ENCODE measurements at places on chromosomes 2 and 18. TPM values are rescaled to one million over a fixed set of nuclear protein-coding genes. Genes with fewer than 3 reads are reported as not detected.

Gene ALK
- total RNA-seq, result 0.27 TPM

Gene CD226
- total RNA-seq, result 0.07 TPM

Gene HOXD12
- 17.9 TPM for total RNA-seq

DNA sequence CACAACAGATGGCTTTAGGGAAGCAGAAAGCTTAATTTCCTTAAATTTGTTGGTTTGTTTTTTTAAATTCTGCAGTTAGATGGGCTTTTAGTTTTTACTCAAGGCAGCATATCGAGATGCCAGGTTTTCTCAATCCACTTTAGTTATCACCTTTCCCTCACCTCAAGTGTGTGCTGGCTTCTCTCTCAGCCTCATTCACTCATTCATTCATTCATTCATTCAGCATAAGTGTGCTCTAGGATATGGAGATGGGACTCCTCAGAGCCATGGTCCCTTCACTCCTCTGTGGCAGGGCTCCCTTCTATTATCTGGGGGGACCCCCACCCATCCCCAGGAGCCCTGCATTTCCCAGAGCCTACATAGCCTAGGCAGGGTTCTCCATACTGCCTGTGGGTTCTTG lies 19.0 kb downstream of the VIL1 start:
- DNase-seq, result no peak
- H3K36me3 ChIP-seq, result no peaks in the 10 kb centered on the region
- H3K4me3 ChIP-seq, result no peak overlapping the region
- peak overlapping the region; percentile 71 for H3K27ac ChIP-seq
- no peaks in the 10 kb centered on the region for H3K27me3 ChIP-seq

GRCh38 chr2:122011493-122012270 lies 256.2 kb downstream of the TSN start:
- H3K4me1 ChIP-seq, result peaks cover 8% of the 10 kb centered on the region
- H3K27ac ChIP-seq, result no peak overlapping the region
- no peak overlapping the region for H3K4me3 ChIP-seq

GRCh38 chr2:15457868-15458267 lies 103.3 kb downstream of the NBAS start:
- H3K4me3 ChIP-seq, result no peak overlapping the region
- no peak overlapping the region for H3K27ac ChIP-seq
- no peaks in the 10 kb centered on the region for H3K27me3 ChIP-seq
- H3K4me1 ChIP-seq, result peaks cover 5% of the 10 kb centered on the region
- no peaks in the 10 kb centered on the region for H3K36me3 ChIP-seq
- no peak for DNase-seq

Gene UGGT1
- total RNA-seq, result 38.8 TPM

- DNase-seq, result peak; percentile 40
- peaks cover 10% of the 10 kb centered on the region for H3K4me1 ChIP-seq
- no peak overlapping the region for H3K4me3 ChIP-seq
- H3K27ac ChIP-seq, result no peak overlapping the region
- H3K36me3 ChIP-seq, result no peaks in the 10 kb centered on the region
These were observed 12.2 kb downstream of the MYOM1 start for GRCh38 chr18:3207565-3207964.

- H3K36me3 ChIP-seq, result no peaks in the 10 kb centered on the region
- H3K4me3 ChIP-seq, result peak overlapping the region; percentile 79
- no peak overlapping the region for H3K27ac ChIP-seq
- DNase-seq, result peak; percentile 54
These were observed 370 bp downstream of the KLHL29 start for GRCh38 chr2:23385351-23385747.

Gene CCDC141
- 5.0 TPM for total RNA-seq

GRCh38 chr2:226581661-226582060 lies 218.0 kb downstream of the IRS1 start:
- H3K4me1 ChIP-seq, result peaks cover 21% of the 10 kb centered on the region
- H3K27me3 ChIP-seq, result no peaks in the 10 kb centered on the region
- DNase-seq, result no peak
- no peak overlapping the region for H3K4me3 ChIP-seq

- H3K4me3 ChIP-seq, result no peak overlapping the region
- peak overlapping the region; percentile 1 for H3K27ac ChIP-seq
- H3K36me3 ChIP-seq, result no peaks in the 10 kb centered on the region
- peak; percentile 51 for DNase-seq
- H3K4me1 ChIP-seq, result no peaks in the 10 kb centered on the region
These were observed 236.3 kb upstream of the RASGRP3 start for GRCh38 chr2:33240178-33240577.

Gene KIF1A
- total RNA-seq, result 16.5 TPM

DNA sequence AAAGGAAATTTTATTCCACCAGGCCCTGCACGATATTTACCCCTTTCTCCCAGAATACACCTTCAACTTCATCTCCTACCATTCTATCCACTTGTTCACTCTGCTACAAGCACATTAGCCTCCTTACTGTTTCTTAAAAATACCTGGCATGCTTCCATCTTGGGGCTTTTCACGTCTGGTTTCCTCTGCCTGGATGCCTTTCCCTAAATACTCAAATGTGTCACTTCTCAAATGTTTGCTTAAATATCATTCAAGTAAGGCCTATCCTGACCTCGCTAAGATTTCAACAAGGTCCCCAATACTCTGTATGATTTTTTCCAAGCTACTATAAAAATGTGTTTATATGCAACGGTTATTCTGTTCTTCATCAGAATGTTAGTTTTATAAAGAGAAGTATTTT lies 433.0 kb upstream of the CHAC2 start:
- H3K36me3 ChIP-seq, result no peaks in the 10 kb centered on the region
- H3K4me1 ChIP-seq, result no peaks in the 10 kb centered on the region
- no peaks in the 10 kb centered on the region for H3K27me3 ChIP-seq
- H3K4me3 ChIP-seq, result no peak overlapping the region
- DNase-seq, result no peak

DNA sequence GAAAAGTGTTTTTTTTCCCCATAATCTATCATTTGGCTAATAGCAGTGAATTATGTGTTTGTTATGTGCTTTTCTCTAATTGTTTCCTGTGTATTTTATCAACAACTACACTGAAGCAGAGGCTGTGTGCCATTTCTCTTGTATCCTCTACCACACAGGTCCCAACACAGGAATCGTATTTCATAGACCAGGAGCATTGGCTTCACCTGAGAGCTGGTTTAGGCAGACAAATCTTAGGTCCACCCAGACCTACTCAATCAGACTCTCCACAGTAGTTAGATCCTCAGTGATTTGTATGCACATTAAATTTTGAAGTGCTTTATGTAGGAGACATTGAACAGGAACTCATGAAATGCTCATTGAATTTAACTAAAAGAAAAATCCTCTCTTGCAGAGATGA lies 109.2 kb downstream of the FSHR start:
- H3K4me1 ChIP-seq, result peaks cover 4% of the 10 kb centered on the region
- H3K27ac ChIP-seq, result no peak overlapping the region
- no peaks in the 10 kb centered on the region for H3K36me3 ChIP-seq
- no peak overlapping the region for H3K4me3 ChIP-seq

Gene ARHGEF33
- total RNA-seq, result 0.27 TPM

DNA sequence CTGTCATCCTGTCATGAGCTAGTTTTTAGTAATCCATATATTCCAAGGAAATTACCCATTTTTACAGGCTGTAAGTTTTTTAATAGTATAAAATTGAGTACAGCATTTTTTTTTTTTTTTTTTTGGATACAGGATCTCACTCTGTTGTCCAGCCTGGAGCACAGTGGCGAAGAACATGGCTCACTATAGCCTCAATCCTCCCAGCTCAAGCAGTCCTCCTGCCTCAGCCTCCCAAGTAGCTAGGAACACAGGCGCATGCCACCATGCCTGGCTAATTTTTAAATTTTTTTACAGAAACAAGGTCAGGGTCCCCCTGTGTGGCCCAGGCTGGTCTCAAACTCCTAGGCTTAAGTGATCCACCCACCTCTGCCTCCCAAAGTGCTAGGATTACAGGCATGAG lies 56.5 kb downstream of the ANKRD12 start:
- H3K36me3 ChIP-seq, result no peaks in the 10 kb centered on the region
- no peaks in the 10 kb centered on the region for H3K27me3 ChIP-seq
- no peak for DNase-seq
- H3K4me1 ChIP-seq, result no peaks in the 10 kb centered on the region
- no peak overlapping the region for H3K27ac ChIP-seq

GRCh38 chr2:63926815-63927214 lies 85.1 kb downstream of the UGP2 start:
- no peak overlapping the region for H3K4me3 ChIP-seq
- H3K27ac ChIP-seq, result no peak overlapping the region
- H3K27me3 ChIP-seq, result no peaks in the 10 kb centered on the region
- no peak for DNase-seq
- no peaks in the 10 kb centered on the region for H3K4me1 ChIP-seq

Gene SLC5A7
- not detected for total RNA-seq

GRCh38 chr2:71596011-71596410 lies 142.7 kb downstream of the DYSF start:
- H3K4me1 ChIP-seq, result peaks cover 13% of the 10 kb centered on the region
- H3K27ac ChIP-seq, result peak overlapping the region; percentile 81
- no peaks in the 10 kb centered on the region for H3K36me3 ChIP-seq
- H3K27me3 ChIP-seq, result no peaks in the 10 kb centered on the region

Gene CFAP65
- 0.12 TPM for total RNA-seq

Gene HOXD10
- total RNA-seq, result 11.7 TPM

GRCh38 chr2:79824086-79824786 lies 311.4 kb downstream of the CTNNA2 start:
- H3K4me3 ChIP-seq, result no peak overlapping the region
- DNase-seq, result no peak
- H3K27me3 ChIP-seq, result no peaks in the 10 kb centered on the region
- no peaks in the 10 kb centered on the region for H3K4me1 ChIP-seq
- no peaks in the 10 kb centered on the region for H3K36me3 ChIP-seq
- H3K27ac ChIP-seq, result no peak overlapping the region

DNA sequence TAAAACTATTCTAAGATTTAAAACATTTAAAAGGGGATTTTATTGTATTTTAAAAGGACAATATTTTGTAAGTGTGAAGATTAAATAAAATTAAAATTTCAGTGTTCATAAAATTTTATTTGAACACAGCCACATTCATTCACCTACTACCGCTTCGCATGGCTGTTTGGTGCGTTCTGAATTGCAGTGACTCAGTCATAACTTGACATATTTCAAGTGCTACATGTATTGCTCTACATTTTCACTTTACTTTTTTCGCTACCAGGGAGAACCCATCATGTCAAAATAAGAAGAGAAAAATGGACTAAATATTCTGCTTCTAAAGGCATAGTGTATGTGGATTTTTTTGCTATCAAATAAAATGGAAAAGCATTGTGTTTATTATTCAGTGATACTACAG lies 8.7 kb downstream of the PTH2R start:
- no peaks in the 10 kb centered on the region for H3K36me3 ChIP-seq
- no peak overlapping the region for H3K27ac ChIP-seq
- no peaks in the 10 kb centered on the region for H3K4me1 ChIP-seq
- DNase-seq, result no peak
- H3K27me3 ChIP-seq, result no peaks in the 10 kb centered on the region
- no peak overlapping the region for H3K4me3 ChIP-seq

Gene KCNIP3
- total RNA-seq, result 6.1 TPM

Gene MROH2A
- total RNA-seq, result not detected

- no peak overlapping the region for H3K27ac ChIP-seq
- H3K4me1 ChIP-seq, result no peaks in the 10 kb centered on the region
- no peak overlapping the region for H3K4me3 ChIP-seq
- H3K27me3 ChIP-seq, result no peaks in the 10 kb centered on the region
These were observed 124.9 kb downstream of the ANKRD44 start for GRCh38 chr2:197185676-197186075.

DNA sequence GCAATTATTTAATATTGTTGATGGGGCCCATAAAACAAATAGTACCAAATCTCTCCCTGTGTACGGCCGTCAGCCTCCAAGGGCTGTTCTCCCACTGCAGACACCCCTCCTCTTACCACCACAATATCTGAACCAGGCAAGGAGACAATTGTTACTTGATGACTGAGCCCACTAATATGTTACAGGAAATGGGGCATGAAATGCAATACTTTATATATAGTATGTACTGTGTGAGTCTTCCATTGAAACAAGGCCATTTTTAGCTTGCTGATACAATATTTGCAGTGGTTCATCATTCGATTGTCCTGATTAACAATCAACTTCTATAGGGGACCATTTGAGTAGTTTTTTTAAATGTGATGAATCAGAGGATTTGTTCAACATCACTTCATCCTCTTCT lies 307.3 kb downstream of the GBX2 start:
- H3K4me1 ChIP-seq, result no peaks in the 10 kb centered on the region
- H3K36me3 ChIP-seq, result no peaks in the 10 kb centered on the region
- no peak overlapping the region for H3K4me3 ChIP-seq
- H3K27ac ChIP-seq, result no peak overlapping the region

- DNase-seq, result no peak
- H3K4me3 ChIP-seq, result no peak overlapping the region
- H3K4me1 ChIP-seq, result peaks cover 4% of the 10 kb centered on the region
- H3K36me3 ChIP-seq, result no peaks in the 10 kb centered on the region
These were observed 439.5 kb downstream of the MEIS1 start for GRCh38 chr2:66874411-66874810.

- no peak overlapping the region for H3K4me3 ChIP-seq
- H3K27ac ChIP-seq, result no peak overlapping the region
- H3K36me3 ChIP-seq, result no peaks in the 10 kb centered on the region
- DNase-seq, result no peak
- no peaks in the 10 kb centered on the region for H3K27me3 ChIP-seq
- H3K4me1 ChIP-seq, result no peaks in the 10 kb centered on the region
These were observed 24.3 kb upstream of the STPG4 start for GRCh38 chr2:47179388-47179787.

Gene ALPG
- total RNA-seq, result 0.16 TPM

- no peak overlapping the region for H3K27ac ChIP-seq
- no peak overlapping the region for H3K4me3 ChIP-seq
- no peak for DNase-seq
- peaks cover 19% of the 10 kb centered on the region for H3K4me1 ChIP-seq
These were observed 122.1 kb upstream of the HS6ST1 start for GRCh38 chr2:128440666-128441340.

Gene CIDEA
- not detected for total RNA-seq

Gene PROM2
- 1.2 TPM for total RNA-seq

- no peaks in the 10 kb centered on the region for H3K36me3 ChIP-seq
- no peak for DNase-seq
- H3K4me1 ChIP-seq, result no peaks in the 10 kb centered on the region
- H3K4me3 ChIP-seq, result no peak overlapping the region
- peak overlapping the region; percentile 2 for H3K27ac ChIP-seq
These were observed 35.8 kb downstream of the DARS1 start for GRCh38 chr2:135949451-135950234.

GRCh38 chr2:189297446-189297845 lies 117.9 kb upstream of the COL5A2 start:
- no peak overlapping the region for H3K27ac ChIP-seq
- H3K4me3 ChIP-seq, result no peak overlapping the region
- no peak for DNase-seq
- no peaks in the 10 kb centered on the region for H3K36me3 ChIP-seq
- no peaks in the 10 kb centered on the region for H3K27me3 ChIP-seq

GRCh38 chr2:156046900-156047299 lies 285.6 kb downstream of the NR4A2 start:
- H3K36me3 ChIP-seq, result no peaks in the 10 kb centered on the region
- H3K27me3 ChIP-seq, result no peaks in the 10 kb centered on the region
- DNase-seq, result no peak
- H3K4me3 ChIP-seq, result no peak overlapping the region
- H3K4me1 ChIP-seq, result no peaks in the 10 kb centered on the region

All from hepatocyte (in vitro differentiated cells).